NCI-H1092 treated with DMSO at 0.1 percent for 48 hours (cell line): ENCODE measurements at places on chromosomes 1 and 21.

DNA sequence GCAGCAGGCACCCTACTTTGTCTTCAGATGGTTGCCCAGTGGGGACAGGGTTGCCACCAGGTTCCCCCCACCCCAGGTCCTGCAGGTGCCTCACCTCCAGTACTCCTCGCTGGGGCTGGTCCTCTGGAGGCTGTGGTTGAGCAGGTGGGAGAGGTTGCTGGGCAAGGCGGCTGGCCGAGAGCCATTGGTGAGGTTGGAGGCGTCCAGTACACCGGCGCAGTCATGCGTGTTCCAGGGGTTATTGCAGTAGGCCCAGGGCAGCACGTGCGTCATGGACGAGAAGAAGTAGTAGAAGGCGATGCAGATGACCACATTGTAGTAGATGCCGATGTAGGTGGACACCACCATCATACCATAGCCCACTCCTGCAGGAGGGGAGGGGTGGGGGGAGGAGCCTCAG lies 16.9 kb downstream of the CCDC24 start:
- no peak for DNase-seq

GRCh38 chr21:35113064-35113463 lies 64.0 kb upstream of the RUNX1 start:
- DNase-seq = no peak

GRCh38 chr1:28058971-28059878 lies 29.2 kb downstream of the EYA3 start:
- peak; percentile 50 for DNase-seq

GRCh38 chr21:34908419-34909055 lies 140.6 kb downstream of the RUNX1 start:
- no peak for DNase-seq

GRCh38 chr1:151176514-151177045 lies 799 bp upstream of the TMOD4 start:
- DNase-seq = no peak
